ENCODE measurements at places on chromosomes 1 and 21.

- no peak for DNase-seq
These were observed 31.6 kb upstream of the UBE2U start for GRCh38 chr1:64171797-64172281.

DNA sequence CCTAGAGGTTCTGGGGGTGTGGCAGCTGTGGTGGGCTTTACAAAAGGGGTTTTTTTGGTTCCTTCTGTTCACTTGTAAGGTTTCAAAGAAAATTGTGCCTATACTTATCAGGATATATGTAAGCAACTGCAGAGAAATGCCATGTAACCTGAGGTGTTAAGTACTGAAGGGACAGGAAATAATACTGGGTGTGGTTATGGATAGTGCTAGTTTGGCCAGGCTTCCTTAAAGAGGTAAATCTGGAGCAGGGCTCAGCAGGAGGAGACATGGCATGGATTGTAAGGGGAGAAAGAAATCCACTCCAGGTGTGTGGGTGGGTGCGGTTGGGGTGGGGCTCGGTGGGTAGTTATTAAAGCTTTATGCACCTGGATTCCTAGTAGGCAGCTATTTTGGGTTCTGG, 28.3 kb downstream of the KIRREL1 start:
- DNase-seq = no peak

GRCh38 chr1:183366116-183366515, 52.1 kb downstream of the NMNAT2 start:
- no peak for DNase-seq

DNA sequence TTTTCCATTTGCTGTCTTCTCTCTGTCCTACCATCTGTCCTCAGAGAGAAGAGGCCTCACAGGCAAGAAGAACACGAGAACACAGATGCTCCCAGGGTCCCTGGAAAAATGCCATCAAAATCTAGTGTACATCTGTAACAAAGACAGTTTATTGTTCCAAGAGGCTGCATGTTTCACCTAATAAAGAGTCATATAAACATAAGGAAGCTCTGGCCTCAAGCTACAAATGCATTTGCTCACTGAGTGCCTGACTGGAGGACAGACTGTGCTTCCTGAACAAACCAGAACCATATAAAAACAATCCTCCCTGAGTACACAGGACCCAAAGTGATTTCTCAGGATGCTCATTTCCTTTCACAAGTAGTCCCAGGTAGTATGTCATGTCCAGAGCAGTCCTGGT, 76.3 kb upstream of the SLC44A3 start:
- DNase-seq = no peak

- no peak for DNase-seq
These were observed at the start of gene LDLRAD1 for GRCh38 chr1:54017979-54018378. TSS of gene LDLRAD1 (minus strand) at chr1:54018186. CDS start at chr1:54018112, 74 bp downstream.

DNA sequence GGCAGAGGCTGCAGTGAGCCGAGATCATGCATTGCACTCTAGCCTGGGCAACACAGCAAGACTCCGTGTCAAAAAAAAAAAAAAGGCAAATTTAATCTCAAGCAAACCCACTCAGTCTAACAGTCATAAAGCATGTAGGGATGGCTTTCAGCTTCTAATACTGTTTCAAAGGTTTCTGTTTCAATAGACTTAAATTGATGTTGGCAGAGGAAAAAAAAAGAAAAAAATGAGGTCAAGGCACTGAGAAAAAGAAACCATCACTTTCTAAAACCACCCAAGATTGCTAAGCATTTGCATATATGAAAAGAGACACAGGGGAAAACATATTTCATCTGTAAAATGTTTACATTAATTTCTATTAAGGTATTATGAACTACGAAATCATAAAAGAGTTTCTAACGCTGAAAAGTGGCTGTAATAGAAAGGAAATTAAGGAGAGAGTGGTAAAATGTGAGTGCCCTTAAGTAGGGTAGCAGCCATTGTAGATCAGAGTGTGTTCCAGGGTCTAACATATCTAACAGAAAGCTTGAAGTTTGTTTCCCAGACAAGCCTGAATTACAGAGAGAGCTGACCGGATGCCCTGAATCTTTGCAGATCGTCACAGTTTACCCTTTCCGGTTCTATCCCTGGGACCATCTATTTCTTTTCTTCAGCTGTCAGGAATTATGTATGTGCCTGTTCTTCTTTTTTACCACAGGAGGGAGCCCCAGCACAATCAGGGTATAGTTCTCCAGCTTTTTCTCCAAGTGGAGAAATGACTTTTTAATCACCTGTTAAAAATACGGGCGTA, 70.0 kb downstream of the PLD5 start:
- no peak for DNase-seq

GRCh38 chr1:167440345-167440744, 78.0 kb downstream of the CD247 start:
- DNase-seq = no peak

Measured in stimulated activated CD8-positive, alpha-beta memory T cell treated with anti-CD3 and anti-CD28 coated beads, Interleukin-4, amount 100 ng/mL, for 1 hour (primary cell).